Cerebellar nuclear complex (tissue), 1 donor: ENCODE measurements at places on chromosomes 6 and 20.

DNA sequence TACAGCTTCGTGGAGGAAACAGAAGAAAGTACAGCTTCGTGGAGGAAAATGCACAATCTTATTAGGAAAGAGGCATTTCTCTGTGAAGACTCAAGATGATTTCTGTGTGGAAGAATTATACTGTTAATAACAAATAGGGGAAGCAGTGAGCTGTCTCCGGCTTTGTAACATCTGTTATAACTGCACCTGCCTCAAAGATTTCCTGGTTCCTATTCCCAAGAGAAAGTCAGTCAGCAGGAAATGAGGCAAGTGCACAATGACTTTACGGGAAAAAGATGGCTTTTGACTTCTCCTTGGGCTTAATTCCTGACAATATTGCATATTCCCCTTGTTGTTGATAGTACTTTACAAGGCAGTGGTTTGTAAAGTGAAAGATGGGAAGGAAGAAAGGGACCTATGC lies 538.5 kb downstream of the BMP2 start:
- no peak for DNase-seq

GRCh38 chr6:148407372-148407771 lies 64.7 kb downstream of the SASH1 start:
- DNase-seq: no peak

DNA sequence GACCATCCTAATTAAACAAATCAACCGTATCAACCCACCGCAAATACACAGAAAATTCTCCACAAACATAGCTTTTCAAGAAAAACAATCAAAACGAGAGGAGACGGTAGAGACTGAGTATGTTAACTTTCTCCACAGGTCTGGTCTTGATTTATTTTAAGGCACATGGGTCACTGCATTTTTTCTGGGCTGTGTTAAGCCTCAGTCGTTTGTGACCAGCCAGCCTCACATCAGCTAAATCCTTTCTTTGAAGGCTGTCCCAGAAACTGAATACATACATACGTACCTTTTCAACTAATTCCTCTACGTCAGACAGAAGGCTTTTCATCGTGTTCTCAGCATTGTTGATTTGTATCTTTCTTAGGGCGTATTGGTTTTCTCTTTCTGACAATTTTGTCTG lies 69.4 kb downstream of the LAMA4 start:
- no peak for DNase-seq

DNA sequence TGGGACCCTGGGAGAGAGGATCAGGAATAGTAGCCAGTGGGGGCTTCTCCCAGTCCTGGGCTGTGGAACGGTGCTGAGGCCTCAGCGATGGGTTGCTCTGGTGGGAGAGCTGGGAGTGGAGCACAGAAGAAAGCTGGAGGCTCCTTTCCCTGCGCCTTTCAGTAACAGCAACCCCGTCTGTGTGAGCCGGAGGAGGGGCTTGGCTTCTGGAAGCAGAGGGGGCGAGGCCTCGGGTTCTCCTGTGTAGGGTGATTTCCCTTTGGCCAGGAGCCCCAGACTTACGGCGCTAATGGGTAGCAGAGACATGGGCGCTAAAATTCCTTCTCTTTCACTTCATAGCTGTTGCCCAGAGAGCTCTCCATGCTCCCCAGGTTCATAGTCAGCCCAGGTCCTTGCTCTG lies 55.0 kb downstream of the DAAM2 start:
- no peak for DNase-seq

- DNase-seq: no peak
Observed at GRCh38 chr6:117534974-117535373, 52.5 kb downstream of the DCBLD1 start.

DNA sequence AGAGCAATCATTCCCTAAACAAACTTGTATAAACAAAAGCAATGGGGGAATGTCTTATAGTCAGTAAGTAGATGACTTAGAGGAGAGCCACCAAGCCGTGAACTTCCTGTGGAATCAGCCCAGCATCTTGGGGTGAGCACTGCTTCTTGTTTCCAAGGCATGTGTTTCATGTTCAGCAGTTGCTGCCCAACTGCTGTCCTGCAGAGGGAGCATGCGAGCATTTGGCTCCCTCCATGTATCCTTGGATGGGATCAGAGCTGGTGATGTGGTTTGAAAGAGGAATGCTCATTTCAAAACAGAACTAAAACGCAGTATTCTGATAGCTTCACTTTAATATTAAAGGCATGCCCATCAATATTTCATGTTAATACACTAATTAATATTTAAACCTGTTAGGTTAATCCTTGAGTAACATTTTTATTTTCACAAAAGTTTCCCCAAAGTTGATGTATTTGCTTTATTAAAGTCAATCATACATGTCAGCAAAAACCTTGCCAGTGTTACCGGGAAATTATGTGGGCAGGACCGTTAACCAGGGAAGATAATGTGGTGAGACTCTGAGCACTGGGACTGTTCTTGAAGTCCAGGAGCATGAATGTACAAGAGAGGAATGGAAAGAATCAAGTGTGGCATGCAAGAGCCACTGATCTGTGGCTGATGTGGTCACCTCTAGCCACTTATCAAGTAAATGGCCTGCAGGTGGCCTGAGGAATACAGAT lies 172.1 kb upstream of the GGTLC1 start:
- peak; percentile 19 for DNase-seq

DNA sequence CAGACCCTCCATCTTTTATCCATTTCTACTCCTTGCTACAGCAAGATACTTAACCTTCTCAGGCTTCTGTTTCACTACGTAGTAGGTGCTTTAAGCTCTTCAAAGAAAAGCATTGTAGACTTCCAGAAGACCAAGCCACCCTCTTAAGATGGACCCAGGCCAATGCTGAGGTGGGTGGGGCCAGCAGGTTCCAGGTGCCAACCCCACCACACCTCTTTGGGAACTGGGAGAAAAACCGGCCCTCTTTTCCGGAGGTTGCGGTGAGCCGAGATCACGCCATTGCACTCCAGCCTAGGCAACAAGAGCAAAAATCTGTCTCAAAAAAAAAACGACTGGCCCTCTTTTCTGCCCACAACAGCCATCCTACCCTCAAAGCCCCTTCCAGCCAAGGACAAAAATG lies 10.6 kb upstream of the HMGA1 start:
- DNase-seq: no peak

GRCh38 chr20:18243802-18244201 lies 44.5 kb upstream of the ZNF133 start:
- no peak for DNase-seq

DNA sequence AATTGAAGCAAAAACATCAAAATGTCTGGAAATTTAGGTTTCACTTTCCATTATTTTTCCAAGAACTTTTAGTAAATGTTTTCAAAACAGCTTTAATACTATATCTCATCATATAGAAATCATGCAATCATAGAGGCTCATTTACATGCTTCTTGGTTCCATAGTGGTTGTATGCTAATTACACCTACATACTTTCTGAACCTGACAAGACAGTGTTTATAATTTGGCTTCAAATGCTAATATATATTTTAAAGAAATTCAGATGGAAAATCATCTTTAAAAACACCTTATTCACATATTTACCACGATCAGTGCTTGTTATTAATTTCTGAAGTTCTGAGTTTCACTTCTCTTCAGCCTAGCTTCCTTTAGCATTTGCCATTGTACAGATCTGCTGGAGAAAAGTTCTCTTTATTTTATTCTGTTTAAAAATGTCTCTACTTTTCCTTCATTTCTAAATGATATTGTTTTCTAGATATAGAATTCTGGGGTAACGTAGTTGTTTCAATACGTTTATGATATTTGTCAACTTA lies 89.9 kb downstream of the PLCB1 start:
- DNase-seq: no peak

DNA sequence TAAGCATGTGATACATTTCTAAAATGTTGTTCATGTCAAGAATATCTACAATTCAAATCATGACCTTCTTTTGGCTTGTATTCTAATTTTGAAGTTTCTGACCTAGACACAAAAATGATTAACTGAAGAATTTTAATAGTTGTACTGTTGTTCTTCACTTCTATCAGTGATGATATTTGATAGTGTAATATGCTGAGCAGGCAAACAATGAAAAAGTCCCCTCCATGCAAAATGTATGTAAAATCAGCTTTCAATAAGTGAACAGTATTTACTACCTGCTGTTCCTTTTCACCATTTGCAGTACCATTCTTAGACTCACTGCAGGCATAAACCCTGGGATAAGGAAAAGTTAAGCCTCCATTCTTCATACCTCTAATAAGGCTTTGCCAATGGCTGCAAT lies 201.5 kb downstream of the LAMA2 start:
- no peak for DNase-seq

DNA sequence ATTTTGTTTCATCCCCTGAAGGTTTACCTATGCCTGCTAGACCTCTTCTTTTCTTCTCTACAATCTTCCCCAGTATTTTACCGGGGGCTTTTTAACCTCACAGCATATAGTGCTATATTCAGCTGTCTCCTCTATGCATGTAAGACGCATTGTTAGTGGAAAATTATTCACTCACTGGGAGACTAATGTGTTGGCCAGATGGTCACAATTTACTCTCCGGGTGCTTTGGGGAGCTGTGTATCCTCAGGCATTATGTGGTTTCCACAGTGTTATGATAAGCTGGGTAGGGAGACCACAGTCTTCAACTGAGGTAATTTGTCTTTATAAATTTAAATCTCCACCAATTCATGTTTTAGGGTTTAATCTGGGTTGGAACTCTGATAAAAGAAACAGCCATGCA lies 553.8 kb upstream of the PTCHD4 start:
- DNase-seq: no peak

DNA sequence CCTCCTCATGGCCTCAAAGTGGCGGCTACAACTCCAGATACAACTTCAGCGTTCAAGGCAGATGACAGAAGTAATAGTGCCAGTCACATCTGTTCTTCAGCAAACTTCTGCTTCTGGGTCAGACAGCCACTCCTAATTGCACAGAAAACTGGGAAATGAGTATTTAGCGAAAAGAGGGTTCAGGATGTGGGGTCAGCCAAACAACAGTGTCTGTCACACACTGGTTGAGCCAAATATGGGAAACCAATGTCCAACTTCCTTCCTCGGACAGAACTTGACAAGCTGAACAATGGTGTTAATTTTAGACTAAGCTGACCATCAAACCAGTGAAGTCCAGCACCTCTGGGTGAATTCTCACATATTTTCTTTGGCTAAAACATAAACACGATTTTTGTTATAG lies 22.1 kb downstream of the NUDT3 start:
- no peak for DNase-seq

GRCh38 chr20:46434597-46434996 lies 28.2 kb upstream of the ELMO2 start:
- DNase-seq: no peak

DNA sequence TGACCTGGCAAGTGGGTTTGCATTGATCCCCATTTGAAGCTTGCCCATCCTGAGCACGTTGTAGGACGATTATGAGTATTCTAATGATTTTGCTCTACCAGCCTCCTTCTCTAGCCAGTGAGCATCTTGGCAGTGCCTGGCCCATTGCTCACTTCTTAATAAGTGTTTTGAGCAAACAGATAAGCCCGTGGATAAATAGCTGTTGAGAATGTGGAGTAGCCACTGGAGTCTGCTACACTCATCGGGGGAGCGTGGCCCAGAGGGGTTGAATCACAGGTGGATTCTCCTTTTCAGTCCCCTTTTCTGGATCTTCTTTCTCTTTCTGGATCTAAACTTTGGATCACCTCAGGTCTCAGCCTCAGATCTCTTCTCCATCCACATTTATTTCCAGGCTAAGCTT lies 15.9 kb upstream of the EDN3 start:
- DNase-seq: no peak

DNA sequence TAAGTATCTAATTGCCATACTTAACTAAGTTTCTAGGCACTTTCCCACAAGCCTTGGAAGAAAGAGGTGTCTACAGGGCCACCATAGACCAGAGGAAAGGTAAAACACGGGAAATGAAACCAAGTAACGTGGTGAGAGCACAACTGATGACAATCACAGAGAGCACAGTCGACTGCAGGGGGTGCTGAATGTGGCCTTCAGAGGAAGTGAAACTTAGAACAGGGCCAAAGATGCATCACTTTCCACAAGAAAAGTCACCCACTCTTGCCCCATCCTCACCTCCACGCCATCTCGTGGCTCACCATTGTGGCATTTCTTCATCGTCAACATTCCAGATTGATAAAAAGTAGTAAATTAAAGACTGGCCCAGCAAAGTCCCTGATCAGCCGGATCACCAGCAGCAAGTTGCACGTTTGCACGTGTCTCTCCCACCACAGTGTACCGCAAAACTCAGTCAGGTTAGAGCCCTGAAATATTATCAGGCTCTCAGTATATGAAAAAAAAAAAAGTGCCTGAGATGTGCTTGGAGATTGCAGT lies 31.4 kb downstream of the HIVEP2 start:
- DNase-seq: no peak

DNA sequence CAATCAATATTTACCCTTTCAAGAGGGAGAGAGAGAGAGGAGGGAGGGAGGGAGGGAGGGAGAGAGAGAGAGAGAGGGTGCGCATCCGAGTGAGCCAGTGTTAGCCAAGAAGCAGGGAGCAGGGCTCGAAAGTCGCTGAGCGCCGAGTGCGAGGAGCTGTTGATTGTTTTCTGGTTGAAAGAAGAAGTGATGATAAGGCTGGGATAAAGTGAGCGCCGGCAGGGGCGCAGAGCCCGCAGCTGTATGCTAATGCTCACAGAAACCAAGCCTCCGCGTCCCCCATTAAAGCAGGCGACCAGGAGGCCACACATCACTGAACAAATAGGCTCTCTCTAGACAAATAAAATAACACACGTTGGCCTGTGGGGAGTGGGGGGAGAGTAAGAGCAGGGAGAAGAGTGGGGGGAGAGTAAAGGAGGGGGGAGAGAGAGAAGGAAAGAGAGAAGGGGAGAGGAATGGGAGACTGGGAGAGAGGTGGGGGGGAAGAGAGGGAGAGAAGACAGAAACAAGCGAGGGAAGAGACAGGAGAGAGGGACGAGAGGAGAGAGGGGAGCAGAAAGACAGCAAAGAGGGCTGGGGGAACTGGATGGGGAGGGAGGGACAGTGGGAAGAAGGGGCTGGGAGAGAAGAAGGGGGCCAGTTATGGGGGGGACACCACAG lies 5.0 kb upstream of the INSM1 start:
- DNase-seq: no peak

DNA sequence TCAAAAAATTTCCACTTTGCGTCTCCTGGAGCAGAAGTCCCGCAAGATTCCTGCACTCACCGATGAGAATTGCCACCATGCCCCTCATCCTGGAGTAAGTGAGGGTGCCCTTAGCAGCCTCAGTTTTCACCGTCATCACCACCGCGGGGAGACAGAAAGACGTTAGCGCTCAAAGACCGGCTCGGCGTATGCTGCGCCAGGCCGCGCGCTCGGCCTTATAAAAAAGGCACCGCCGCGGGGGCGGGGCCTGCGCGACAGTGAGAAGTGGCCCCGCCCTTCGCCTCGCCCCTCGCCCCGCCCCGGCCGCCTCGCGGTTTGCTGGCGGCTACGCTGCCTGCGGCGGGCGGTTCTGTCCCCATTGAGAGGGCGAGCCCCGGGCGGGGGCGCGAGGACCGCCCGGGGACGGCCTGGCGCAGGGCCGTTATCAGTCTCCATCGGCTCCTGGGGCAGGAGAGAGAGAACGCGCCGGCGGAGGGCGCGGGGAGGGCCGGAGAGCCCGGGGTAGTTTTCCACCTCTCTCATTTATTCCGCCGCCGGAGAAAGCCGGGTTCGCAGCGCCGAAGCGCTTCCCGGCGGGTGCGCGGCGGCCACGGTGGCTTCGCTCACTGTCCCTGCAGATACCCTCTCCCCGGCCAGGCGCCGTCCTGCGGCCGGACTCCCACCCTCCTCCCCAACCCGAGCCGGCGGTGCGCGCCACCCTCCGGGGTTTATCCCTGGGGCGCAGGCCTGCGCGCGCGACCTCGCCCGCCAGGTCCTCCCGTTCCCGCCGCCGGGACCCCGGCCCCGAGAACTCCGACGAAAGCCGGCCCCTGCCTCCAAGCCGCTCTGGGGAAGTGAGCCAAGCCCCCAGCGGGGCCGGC lies 122.5 kb upstream of the SLC2A12 start:
- peak; percentile 19 for DNase-seq
